ENCODE measurements at places on chromosomes 3 and 15. TPM values are rescaled to one million over a fixed set of nuclear protein-coding genes. Genes with fewer than 3 reads are reported as not detected.

TUSC2 gene
- total RNA-seq, result 57.6 TPM

MRAS gene
- 171 TPM for total RNA-seq

HACL1 gene
- 38.3 TPM for total RNA-seq

GNAT1 gene
- total RNA-seq, result not detected

RBM6 gene
- total RNA-seq, result 151 TPM

GRCh38 chr3:193711964-193712598, 119.1 kb downstream of the OPA1 start:
- no peak for DNase-seq

DNA sequence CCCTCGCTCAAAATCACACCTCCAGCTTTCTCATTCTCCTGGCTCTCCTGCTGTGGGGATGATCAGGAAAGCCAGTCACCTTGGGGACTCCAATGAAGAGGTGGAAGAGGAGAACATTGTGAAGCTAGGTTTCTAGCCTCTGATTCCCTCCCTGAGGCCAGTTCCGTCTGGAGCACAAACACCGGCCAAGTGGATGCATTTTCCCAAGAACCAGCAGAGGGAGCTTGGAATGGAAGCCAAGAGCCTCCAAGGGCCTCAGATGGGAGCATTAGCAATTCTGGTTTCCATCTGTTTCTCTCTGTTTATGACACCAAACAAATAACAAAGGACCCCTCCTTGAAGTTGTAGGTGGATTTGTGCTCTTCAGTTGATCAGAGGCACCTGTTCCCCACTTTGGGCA, 40.6 kb upstream of the NMNAT3 start:
- peak; percentile 45 for DNase-seq

DNA sequence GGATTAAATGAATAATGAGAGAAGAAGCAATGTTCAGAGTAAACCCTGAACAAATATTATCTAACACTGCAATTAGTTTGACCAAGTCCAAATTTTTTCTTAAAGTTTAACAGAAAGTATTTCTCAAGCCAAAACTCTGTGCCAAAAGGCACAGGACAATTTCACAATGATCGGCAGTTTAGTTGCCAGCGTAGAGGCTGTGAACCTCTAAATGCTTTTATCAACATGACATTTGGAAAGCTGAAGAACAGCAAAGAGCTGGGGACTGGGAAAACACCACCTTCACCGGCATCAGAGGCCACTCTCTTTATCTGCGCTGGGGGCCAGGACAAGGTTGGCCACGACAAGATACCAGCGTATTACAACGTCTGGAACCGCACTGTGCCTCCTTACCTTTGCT, 125.6 kb downstream of the ADAMTS17 start:
- no peak for DNase-seq

DNA sequence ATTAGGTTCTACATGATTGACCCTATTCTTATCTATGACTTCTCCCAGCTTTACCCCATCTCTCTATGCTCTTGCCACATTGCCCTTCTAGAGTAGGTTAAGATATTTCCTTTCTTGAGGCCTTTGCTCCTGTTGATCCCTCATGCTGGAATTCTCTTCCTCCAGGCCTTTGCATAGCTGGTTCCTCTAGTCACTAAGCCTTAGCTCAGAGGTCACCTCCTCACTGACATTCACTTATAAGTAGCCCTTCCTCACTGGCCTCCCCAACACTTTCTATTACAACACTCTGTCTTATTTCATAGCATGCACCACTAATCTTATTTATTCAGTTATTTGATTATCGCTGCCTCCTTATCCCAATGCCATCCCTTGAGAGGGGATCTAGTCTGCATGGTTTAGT, 228.4 kb upstream of the COL8A1 start:
- no peak for DNase-seq

- no peak for DNase-seq
These were observed 1241.5 kb downstream of the ROBO2 start for GRCh38 chr3:78281381-78281780.

GRCh38 chr3:140896997-140897396, 44.6 kb upstream of the SLC25A36 start:
- DNase-seq, result no peak

All from dorsolateral prefrontal cortex (tissue), 122 donors.